Stimulated activated CD8-positive, alpha-beta memory T cell treated with anti-CD3 and anti-CD28 coated beads, Interleukin-7, amount 100 ng/mL, for 24 hours (primary cell): ENCODE measurements at places on chromosomes 1 and 21.

DNA sequence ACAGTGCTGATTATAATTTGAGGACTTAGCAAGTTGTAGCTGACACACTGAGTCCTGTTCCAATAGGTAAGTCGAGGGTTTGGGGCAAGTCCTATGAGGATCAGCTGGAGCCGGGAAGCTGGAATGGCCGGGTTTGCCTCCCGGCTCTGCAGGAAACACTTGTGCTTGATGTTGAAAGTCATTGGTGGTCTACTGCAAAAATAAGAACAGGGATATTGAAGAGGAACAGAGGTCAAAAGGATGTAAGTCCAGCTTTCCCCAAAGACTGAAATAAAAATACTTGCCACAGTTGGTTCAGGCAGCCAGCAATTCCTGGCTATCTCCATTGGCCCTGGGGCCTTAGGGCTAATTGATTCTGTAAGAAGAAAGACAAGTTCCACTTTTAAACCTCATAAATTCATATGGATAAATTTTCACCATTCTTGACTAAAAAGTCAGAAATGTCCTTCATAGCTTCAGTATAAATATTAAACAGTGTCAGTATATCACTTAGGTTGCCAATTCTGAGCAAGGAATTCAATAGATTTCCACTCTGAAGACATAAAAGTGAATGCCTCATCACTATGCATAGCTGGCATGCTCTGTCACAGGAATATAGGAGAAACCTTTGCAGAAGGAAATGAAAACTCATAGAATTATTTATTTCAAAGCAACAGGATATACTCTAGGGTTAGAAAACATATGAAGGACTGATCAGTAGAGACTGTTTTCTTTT is 165.2 kb downstream of the AK5 start:
- DNase-seq = no peak

DNA sequence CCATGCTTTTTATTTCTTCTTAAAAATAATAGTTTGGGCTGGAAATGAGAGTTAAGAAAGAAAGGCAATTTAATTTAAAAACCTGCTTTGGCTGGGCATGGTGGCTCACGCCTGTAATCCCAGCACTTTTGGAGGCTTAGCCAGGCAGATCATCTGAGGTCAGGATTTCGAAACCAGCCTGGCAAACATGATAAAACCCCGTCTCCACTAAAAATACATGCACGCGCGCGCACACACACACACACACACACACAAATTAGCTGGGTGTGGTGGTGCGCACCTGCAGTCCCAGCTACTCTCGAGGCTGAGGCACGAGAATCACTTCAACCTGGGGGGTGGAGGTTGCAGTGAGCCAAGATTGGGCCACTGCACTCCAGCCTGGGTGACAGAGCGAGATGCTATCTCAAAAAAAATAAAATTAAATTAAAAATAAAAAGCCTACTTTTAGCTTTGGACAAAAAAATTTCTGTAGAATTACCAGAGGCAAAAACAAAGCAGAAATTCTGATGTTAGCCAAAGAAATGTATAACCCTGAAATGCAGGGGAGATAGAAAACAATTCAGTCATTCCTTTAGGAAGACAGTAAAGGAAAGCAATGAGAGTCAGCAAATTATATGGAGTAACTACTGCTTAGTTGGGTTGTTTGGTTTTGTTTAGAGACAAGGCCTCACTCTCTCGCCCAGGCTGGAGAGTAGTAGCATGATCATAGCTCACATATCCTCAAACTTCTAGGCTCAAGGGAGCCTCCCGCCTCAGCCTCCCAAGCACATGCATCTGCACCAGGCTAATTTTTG is 15.7 kb upstream of the IPP start:
- DNase-seq = no peak

DNA sequence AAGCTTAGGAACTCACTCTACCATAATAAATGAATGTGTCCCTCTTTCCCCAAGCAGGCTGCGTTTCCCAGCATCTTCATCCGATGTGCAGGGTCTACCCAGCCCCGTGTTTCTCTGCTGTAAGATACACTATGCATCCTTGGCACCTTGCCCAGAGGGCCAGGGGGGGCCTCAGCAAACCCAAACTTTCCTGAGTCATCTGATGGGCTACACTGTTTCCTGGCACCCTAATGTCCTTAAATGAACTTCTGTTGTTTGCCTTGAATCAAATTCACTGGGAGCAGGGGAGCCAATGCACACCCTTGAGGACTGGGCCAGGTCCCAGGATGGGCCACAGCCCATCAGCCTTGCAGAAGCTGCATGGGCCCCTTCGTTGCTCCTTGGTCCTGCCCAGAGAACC is 145.5 kb downstream of the IGSF21 start:
- no peak for DNase-seq

GRCh38 chr1:27049607-27050006 is 37.0 kb upstream of the TENT5B start:
- DNase-seq = no peak

- no peak for DNase-seq
These were observed 136.5 kb downstream of the ZSCAN20 start for GRCh38 chr1:33608825-33609400.

DNA sequence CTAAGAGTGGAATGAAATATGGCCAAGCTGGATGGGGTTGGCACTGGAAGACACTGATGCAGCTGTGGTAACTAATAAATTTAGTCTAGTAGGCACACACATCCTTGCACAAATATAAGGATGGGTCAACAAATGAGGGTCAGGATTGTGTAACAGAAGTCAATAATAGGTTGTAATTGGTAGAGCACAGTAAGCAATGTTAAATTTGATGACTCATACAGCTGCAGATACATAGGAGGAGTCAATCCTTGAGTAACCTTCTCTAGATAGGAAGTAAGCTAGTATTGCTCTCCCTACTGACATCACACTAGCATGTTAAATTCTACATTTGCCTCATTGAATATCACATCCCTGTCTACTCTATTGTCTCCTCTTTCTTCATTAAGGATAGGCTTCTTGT is 332.1 kb downstream of the PTPRC start:
- DNase-seq = no peak

GRCh38 chr1:212597487-212597886 is 11.1 kb upstream of the ATF3 start:
- no peak for DNase-seq
